ENCODE measurements at places on chromosomes 3 and 15. TPM values are rescaled to one million over a fixed set of nuclear protein-coding genes. Genes with fewer than 3 reads are reported as not detected.

DNA sequence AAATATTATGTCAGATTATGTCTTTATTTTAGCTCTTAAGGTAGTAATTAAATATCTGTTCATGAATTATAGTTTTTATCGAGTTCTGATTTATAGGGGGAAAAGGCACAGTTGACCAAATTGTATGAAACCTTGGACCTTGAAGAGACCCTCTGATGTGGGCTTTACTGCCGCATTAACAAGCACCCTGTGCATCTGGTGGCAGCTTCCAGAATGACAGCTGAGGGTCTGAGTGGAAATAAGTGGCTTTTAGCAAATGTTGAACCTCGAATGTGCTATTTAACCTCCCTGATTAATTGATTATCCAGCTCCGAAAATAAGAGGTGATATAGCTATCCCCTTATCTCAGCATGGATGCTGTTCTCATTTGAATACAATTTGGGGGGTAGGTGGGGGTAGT is 87.0 kb downstream of the TMEM108 start:
- no peaks in the 10 kb centered on the region for H3K36me3 ChIP-seq
- H3K27me3 ChIP-seq = no peaks in the 10 kb centered on the region
- peaks cover 8% of the 10 kb centered on the region for H3K4me1 ChIP-seq
- DNase-seq = no peak
- H3K4me3 ChIP-seq = no peak overlapping the region

- H3K27ac ChIP-seq = no peak overlapping the region
- no peak overlapping the region for H3K4me3 ChIP-seq
- H3K4me1 ChIP-seq = peaks cover 14% of the 10 kb centered on the region
- H3K36me3 ChIP-seq = peaks cover 14% of the 10 kb centered on the region
Measured at GRCh38 chr3:126080970-126081369, 3.0 kb downstream of the SLC41A3 start.

DNA sequence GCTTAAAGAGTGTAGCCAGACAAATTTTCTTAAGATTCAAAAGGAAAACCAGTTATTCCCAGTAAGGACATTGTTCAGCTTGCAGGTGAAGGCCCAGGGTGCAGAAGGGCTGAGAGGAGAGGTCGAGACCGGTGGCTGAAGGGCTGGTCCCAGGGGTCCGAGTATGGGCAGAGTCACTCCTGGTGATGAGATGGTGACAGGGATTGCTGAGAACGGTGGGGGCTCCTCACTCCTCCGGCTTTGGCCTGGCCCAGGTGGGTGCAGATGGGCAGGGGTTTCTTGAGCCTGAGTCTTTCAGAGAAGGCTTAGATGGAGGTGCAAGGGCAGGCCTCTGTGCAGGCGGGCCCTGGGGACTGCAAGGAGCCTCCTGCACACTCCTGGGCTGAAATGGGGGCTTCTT is 56.2 kb downstream of the ZNF445 start:
- no peak overlapping the region for H3K4me3 ChIP-seq
- no peaks in the 10 kb centered on the region for H3K27me3 ChIP-seq
- no peaks in the 10 kb centered on the region for H3K36me3 ChIP-seq
- no peak overlapping the region for H3K27ac ChIP-seq

GRCh38 chr15:45107941-45108630 is 5.9 kb downstream of the DUOX2 start:
- peaks cover 81% of the 10 kb centered on the region for H3K27me3 ChIP-seq
- H3K4me1 ChIP-seq = peaks cover 7% of the 10 kb centered on the region
- DNase-seq = peak; percentile 12
- no peaks in the 10 kb centered on the region for H3K36me3 ChIP-seq

DNA sequence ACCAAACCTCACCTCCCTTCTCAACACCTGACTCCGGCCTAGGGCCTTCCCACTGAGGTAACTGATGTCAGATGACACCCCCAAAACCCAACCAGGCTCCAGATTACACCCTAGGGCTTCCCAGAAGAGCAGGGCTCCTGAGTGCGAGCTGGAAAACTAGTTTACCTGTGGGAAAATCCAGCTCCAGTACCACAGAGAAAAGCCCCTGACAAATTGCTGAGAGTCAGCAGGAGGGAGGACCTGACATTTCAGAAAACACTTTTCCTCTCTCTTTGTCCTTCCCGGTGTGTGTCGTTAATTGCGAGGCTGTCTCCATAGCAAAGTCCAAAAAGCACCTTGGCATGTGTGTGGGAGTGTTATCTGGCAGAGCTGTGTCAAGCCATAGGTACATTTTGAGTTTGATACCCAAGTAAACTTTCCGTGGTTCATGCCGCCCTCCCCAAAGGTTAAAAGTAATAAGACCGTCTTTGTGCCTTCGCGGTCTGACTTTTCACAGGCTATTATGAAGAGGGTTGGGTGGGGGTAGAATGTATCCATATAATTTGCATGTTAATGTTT is 79.8 kb upstream of the FNDC3B start:
- no peak overlapping the region for H3K4me3 ChIP-seq
- H3K36me3 ChIP-seq = no peaks in the 10 kb centered on the region
- no peaks in the 10 kb centered on the region for H3K27me3 ChIP-seq
- peak overlapping the region; percentile 58 for H3K27ac ChIP-seq

- no peak overlapping the region for H3K4me3 ChIP-seq
- no peak for DNase-seq
- peaks cover 58% of the 10 kb centered on the region for H3K4me1 ChIP-seq
- H3K27ac ChIP-seq = no peak overlapping the region
- no peaks in the 10 kb centered on the region for H3K27me3 ChIP-seq
Measured at GRCh38 chr15:62846131-62846804, 196.3 kb upstream of the TPM1 start.

DNA sequence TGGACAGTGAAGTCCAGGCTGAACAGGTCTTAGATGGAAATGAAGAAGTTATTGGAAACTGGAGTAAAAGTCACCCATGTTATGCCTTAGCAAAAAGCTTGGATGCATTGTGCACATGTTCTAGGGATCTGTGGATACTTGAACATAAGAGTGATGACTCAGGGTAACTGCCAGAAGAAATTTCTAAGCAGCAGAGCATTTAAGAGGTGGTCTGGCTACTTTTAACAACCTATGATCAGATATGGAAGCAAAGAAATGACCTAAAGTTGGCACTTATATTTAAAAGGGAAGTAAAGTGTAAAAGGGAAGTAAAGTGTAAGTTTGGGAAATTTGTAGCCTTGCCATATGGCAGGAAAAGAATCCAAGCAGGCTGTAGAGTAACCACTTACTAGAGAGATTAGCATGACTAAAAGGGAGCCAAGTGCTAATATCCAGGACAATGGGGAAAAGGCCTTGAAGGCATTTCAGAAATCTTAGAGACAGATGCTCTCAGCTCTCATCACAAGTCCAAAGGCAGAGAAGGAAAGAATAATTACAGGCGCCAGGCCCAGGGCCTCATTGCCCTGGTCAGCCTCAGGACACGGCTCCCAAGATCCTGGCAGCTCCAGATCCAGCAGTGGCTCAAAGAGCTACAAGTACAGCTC is 73.9 kb upstream of the KCNH8 start:
- H3K27ac ChIP-seq = no peak overlapping the region
- no peak for DNase-seq
- no peaks in the 10 kb centered on the region for H3K36me3 ChIP-seq
- no peaks in the 10 kb centered on the region for H3K27me3 ChIP-seq
- no peak overlapping the region for H3K4me3 ChIP-seq

DNA sequence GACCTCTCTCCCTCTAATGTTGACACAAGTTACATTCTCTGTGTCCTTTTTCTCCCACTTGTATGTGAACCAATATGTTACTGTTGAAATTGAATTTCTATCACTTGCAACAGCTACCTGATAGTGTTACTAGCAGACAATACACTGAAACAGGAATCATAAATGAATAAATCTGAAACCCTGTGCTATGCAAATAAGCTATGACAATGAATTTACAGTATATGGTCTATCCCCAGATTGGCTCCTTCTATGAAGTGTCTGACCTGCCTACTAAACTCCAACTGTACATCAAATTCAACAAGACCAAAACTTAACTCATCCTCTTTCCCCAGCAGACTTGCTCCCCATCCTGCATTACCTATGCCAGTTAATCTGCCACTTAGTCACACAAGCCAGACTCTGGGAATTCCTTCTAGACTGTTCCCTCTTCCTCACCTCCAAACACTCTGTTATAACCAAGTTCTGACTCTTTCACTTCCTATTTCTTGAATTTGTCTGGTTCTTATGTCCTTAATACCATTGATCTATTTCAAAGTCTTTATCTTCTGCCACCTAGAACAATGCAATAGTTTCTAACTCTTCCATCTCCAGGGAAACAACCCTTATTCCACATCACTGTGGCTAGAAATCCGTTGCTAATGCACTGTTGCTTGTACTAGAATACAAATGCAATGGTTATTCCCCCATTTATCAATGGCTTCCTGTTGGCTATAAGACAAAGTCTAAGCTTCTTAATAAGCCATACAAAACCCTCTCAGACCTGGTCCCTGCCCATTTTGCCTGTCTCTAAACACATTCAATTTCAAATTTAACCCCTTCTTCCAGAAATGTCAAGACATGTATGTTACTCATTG is 13.4 kb upstream of the ZNF639 start:
- H3K27me3 ChIP-seq = no peaks in the 10 kb centered on the region
- no peak for DNase-seq
- no peaks in the 10 kb centered on the region for H3K4me1 ChIP-seq
- H3K27ac ChIP-seq = no peak overlapping the region
- H3K36me3 ChIP-seq = no peaks in the 10 kb centered on the region

The SMC4 gene
- total RNA-seq = 57.4 TPM

The PTX3 gene
- total RNA-seq = 35.6 TPM

The CLDN16 gene
- total RNA-seq = 0.11 TPM

DNA sequence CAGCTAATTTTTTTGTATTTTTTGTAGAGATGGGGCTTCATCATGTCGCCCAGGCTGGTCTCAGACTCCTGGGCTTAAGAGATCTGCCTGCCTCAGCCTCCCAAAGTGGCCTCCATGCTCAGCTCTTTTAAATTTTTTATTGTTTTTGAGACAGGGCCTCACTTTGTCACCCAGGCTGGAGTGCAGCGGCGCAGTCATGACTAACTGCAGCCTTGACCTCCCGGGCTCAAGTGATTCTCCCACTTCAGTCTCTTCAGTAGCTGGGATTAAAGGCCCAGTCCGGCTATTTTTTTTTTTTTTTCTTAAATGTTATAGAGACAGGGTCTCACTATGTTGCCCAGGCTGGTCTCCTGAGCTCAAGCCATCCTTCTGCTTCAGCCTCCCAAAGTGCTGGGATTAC is 15.1 kb upstream of the BAHD1 start:
- H3K4me1 ChIP-seq = peaks cover 20% of the 10 kb centered on the region
- no peak for DNase-seq
- peaks cover 20% of the 10 kb centered on the region for H3K27me3 ChIP-seq
- no peaks in the 10 kb centered on the region for H3K36me3 ChIP-seq
- H3K27ac ChIP-seq = no peak overlapping the region
- no peak overlapping the region for H3K4me3 ChIP-seq

DNA sequence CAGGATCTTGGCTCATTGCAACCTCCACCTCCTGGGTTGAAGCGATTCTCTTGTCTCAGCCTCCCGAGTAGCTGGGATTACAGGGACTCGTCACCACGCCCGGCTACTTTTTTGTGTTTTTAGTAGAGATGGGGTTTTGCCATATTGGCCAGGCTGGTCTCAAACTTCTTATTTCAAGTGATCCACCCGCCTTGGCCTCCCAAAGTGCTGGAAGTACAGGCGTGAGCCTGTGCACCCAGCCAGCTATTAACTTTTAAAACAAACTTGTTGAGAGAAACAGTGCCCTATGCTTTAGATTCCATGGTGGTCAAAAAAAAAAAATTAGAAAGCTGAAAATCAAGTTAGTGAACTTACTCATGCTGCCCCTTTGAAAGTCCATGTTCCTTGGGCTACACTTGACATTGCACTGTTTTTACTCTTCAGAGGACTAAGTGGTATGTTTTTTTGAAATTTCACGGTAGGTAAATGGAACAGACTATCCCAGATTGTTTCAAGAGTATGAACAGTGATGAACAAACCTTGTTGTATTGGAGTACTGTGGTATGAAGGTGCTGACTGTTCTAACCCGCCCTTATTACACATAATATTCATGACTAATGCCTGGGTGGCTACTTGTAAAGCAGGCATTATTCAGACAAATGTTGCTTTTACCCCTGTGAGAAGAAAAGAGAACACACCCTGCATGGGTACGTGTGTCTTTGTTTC is 206.9 kb downstream of the KLHL25 start:
- no peak overlapping the region for H3K4me3 ChIP-seq
- H3K27me3 ChIP-seq = no peaks in the 10 kb centered on the region
- peak overlapping the region; percentile 59 for H3K27ac ChIP-seq
- H3K4me1 ChIP-seq = peaks cover 28% of the 10 kb centered on the region

The RBPMS2 gene
- total RNA-seq = 14.6 TPM

DNA sequence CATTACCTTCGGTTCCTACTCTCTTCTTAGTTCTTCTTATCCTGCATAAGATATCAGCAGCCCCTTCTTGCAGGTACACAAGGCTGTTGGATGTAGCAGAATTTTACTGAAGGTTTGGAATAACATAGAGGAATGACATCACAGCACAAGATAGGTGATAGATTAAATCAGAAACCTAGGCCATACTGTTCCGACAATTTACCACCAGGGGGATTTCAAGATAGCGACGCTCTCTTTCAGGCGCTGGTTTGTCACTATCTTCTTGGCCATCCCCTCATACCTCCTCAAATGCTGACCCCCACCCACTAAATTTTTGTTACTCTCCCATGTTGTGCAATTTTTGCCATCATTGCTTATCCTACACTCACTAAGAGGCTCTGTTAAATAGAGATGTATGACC is 3.5 kb downstream of the SIDT1 start:
- H3K36me3 ChIP-seq = no peaks in the 10 kb centered on the region
- DNase-seq = no peak
- H3K4me1 ChIP-seq = peaks cover 26% of the 10 kb centered on the region
- no peak overlapping the region for H3K27ac ChIP-seq

- no peaks in the 10 kb centered on the region for H3K27me3 ChIP-seq
- H3K36me3 ChIP-seq = peaks cover 40% of the 10 kb centered on the region
- peak overlapping the region; percentile 19 for H3K27ac ChIP-seq
- H3K4me1 ChIP-seq = peaks cover 8% of the 10 kb centered on the region
Measured at GRCh38 chr15:100247228-100248225, 94.2 kb downstream of the ADAMTS17 start.

The RPL22L1 gene
- total RNA-seq = 97.6 TPM

The GP5 gene
- total RNA-seq = 0.11 TPM

The SMARCC1 gene
- 234 TPM for total RNA-seq

GRCh38 chr3:155585384-155585783 is 159.5 kb downstream of the PLCH1 start:
- H3K36me3 ChIP-seq = no peaks in the 10 kb centered on the region
- H3K27me3 ChIP-seq = no peaks in the 10 kb centered on the region
- H3K4me3 ChIP-seq = no peak overlapping the region

The CISH gene
- 15.2 TPM for total RNA-seq

The SCN11A gene
- 1.6 TPM for total RNA-seq
